NCI-H146 (cell line): ENCODE measurements at places on chromosomes 2 and 18.

GRCh38 chr2:225501022-225501421 lies 101.5 kb downstream of the NYAP2 start:
- DNase-seq: no peak

- DNase-seq: peak; percentile 37
These were observed 104.2 kb downstream of the SH3BP4 start for GRCh38 chr2:235055891-235056516.

DNA sequence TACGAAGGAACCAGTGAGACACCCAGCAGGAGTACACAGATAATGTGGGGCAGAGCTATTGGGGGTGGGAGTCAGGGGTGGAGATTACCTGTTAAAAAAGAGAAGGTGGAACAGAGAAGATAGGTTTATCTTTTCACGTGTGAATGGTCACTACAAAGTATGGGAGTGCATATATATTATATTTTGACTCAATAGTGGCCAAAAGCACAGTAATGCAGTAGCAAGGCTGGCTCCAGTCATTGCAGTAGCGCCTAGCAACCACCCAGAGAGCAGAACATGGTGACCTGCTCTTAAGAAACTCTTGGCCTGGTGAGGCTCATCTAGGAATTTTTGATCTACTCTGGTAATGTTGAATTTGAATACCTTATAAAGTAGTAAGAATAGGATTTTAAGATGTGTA lies 1.0 kb downstream of the IMPACT start:
- DNase-seq: peak; percentile 67

- no peak for DNase-seq
These were observed 37.1 kb downstream of the NHEJ1 start for GRCh38 chr2:219123356-219124135.

GRCh38 chr2:238846628-238847418 lies 1.1 kb upstream of the TWIST2 start:
- no peak for DNase-seq

DNA sequence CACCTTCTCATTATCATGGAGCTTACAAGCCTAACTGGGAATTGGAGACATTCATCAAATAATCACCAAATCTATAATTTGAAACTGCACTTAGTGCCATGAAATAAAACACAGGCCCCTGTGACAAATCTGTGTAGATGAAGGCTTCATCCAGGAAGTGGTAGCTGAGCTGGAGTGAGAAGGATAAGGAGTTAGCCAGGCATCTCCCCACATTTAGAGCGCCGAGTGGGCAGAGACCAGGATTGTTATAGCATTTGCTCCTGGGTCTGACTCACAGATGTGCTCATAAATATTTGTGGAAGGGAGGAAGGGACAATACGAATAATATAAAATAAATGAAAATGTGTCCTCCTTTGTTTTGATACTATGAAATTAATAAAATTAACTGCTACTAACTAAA lies 2.5 kb upstream of the MAT2A start:
- no peak for DNase-seq

DNA sequence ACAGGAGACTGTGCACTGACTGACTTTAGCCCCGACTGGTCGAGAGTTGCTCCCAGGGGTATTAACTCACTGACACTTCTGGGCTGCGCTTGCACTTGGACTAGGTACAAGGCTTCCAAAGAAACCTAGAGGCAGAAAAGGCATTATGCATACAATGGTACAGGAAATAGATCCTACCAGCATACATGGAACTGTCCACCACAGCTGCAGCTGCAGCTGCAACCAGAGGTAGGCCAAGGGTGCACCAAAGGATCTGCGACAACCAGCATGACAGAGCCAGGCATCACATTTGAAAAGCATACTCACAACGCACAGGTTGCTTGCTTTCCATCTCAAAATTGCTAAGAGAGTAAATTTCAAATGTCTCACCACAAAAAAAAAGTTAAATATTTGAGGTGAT lies 22.6 kb upstream of the PGAP1 start:
- DNase-seq: no peak

GRCh38 chr18:66728951-66729350 lies 125.1 kb upstream of the CDH19 start:
- no peak for DNase-seq

- DNase-seq: no peak
These were observed 395.6 kb upstream of the TRIB2 start for GRCh38 chr2:12320991-12321641.

DNA sequence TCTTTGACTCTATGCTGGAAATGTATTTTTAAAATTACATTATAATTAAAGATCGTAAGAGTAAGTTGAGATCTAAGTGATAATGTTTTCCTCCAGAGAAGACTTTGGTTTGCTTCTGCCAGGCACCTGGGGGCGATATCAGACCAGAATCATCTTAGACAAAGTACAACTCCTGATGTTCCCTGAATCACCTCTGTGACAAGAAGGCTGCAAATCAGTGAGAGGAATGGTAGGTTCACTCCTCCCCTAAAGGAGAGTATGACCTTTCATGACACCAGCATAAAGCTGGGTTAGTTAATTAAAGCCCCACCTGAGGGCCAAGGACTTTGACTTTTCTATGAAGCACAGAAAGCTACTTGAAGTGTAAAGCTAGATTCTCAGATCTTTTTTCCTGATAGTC lies 114.4 kb upstream of the DTNA start:
- DNase-seq: peak; percentile 55

DNA sequence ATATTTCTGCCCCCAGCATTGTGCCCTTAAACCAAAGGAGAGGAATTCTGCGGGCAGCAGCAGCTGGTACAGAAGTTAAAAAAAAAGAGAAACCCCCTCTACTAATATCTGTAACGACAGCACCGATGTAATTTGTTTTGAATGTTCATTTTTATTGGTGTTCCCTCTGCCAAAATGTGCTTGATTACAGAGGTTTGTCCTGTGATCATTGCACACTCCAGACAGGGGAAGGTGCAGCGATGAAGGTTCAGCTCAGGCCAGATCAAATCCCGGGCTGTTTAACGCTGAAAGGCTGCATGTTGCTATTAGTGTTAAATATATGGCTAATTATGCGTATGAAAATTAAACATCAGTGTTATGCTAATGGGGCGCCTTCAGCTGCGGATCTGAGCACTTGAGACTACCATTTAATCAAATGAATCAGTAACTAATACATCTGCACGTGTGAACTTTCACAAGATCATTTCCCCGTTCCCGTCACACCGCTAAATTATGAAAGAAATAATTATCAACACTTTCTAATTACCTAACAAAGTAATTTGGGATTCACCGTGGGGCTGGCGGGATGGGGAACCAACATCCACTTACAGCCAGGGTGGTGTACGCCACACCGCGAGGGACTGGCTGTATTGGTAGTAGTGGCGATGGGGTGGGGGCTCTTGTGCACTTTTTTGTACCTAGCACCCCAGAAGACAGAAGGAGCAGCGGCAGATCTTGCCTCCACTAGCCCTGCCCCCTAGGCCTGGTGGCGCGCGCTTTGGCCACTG lies 1.5 kb upstream of the DLX1 start:
- DNase-seq: peak; percentile 45

- no peak for DNase-seq
These were observed 24.4 kb upstream of the SLC4A10 start for GRCh38 chr2:161599842-161600241.

DNA sequence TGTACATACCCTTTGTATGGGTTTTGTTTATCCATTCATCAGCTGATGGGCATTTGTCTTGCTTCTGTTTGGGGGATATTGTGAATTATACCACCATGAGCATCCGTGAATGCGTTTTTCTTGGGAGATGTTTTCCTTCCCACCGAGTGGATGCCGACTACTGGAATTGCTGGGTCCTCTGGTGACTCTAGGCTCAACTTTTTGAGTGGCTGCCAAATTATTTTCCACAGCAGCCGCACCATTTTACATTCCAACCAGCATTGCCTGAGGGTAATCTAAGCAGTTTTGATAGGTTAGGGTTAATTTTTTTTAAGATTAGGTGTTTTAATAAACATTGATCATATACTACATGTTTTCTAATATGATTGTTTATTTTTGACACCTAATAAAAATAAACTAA lies 220.1 kb downstream of the SNTG2 start:
- no peak for DNase-seq

DNA sequence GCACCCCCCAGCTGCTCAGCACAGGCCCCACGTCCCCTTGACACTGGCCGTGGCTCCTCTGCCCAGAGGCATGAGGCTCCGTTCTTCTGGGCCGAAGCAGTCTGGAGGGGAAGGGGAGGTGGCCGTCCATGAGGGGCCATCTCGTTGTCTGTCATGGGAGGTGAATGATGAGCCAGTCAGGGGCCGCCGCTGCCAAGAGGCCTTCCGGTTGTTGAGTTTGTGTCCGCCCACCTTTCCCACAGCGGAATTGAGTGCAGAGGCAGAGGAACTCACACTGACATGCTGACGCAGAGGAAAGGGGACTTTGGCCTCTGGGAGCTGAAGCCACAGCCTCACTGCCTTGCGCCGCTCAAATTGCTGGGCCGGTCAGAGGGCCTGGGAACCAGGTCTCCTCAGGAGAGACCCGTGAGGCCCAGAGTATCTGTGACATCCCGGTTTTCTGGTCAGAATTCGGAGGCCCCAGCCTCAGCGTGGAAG lies 268.4 kb downstream of the ATAD2B start:
- no peak for DNase-seq

GRCh38 chr18:44823782-44824181 lies 143.1 kb downstream of the SETBP1 start:
- DNase-seq: no peak

DNA sequence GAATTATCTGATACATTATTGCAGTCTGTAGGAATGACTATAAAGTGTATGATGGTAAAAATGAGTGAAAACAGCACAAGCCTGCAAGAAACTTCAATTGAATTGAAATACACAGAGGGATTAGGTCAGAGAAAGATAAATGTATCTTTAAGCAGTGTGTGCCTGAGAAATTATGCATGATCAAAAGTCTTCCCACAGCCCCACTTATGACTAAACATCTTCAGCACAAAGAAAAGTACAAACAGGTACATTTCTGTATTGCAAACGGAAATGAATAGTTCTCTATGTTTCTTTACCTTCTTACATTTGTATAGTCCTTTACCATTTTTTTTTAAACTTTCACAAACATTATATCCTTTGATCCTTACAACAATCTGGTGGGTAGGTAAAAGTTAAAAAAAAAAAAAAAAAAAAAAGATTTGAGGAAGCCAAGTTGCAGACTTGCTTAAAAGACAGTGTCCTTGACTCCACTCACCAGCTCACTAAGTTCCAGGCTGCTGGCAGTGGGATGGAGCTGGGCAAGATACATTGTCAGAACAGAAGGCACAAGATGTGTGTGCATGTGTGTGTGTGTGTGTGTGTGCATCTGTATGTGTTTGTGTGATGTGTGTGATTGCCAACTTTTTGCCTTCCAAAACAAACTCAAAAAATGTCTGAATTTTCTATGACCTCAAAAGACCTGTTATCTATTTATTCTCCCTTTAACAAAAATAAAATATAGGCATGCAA lies 423.7 kb upstream of the ACVR2A start:
- DNase-seq: no peak

DNA sequence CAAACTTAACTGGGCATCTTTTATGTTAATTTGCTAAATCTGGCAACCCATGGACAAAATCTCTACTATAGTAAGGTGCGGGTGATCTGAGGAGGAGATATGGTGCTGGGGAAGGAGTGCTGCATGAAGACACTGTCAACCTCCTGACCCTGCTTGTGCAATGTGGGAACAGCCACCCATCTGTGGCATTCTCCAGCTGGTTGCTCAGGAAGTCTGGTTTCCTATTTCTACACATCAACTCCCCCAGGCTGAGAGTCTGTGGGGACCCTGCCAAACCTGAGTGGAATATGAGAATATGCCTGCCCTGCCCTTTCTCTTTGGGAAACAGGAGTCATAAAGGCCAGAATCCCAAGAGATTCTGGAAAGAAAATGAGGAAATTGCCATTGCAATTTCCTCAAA lies 60.1 kb upstream of the PAX3 start:
- no peak for DNase-seq

GRCh38 chr2:26175466-26176278 lies 2.8 kb downstream of the GAREM2 start:
- DNase-seq: no peak

DNA sequence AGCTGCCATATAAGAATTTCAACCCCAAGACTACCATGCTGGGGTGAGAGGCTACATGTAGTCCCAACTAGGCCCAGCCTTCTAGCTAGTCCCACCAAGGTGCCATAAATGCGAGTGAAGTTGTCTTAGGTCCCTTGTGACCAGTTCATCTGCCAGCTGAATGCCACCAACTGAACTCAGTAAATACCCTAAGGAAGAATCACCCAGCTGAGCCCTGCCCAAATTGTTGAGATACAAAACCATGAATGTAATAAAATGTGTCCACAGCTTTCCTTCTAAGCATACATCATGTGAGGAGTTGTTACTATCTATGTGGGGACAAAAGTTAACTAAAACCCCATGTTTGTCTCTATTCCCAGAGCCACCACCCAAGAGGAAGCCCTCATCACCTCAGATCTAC lies 70.3 kb downstream of the THADA start:
- no peak for DNase-seq

DNA sequence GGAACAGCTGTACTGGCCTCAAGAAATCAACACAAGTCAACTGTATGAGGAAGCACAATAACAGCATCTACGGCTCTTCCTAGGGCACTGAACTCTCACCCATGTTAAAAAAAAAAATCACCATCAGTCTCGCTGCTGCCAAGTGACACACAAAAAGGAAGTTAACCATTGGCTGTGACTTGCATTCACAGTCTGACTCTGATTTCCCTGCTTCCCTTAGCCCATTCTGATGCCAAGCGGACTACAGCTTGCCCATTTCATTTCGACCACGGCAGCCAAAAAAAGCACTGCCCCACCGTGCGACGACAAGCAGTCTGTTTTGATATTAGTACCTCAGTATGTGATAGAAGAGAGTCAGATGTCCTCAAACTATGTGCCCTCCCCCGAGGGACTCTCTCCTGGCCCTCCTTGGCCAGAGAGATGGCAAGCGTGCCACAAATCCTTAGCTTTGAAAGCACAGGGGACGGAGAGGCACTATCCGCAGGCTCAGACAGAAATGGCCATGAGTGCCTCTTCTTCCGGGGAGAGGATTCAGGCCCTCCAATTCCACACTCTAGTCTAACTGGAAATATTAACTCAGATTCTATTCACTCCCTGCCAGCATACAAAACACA lies 250.0 kb downstream of the TCF4 start:
- DNase-seq: no peak

GRCh38 chr2:196220671-196221070 lies 49.3 kb upstream of the STK17B start:
- DNase-seq: no peak

DNA sequence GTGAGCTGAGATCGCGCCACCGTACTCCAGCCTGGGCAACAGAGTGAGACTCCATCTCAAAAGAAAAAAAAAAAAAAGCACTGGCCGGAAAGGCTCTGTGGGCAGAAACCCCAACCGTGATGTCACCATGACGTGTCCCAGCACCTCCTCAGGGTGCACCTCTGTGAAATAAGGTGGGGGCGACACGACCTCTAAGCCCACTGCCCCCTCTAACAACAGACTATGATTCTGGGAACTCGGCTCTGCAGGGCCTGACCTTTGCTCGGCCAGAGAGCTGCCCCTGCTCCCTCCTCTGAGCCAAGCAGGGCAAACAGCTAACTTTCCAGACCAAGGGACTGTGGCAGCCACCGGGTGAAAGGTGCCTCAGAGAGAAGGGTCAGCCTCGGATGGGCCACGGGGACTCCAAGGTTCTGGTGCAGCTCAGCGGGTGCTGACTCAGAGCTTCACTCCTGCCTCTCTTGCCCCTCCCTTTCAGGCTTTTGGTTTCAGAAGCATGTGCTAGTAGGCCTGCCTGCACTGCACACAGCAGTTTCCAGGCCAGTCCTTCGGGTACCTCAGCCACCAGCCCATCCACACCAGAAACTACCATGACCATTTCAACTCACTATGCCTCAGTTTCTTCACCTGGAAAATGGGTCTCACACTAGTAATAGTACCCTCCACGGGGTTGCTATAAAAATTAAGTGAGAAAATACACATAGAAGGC lies 8.0 kb downstream of the TMBIM1 start:
- no peak for DNase-seq

- DNase-seq: peak; percentile 62
These were observed 10.4 kb upstream of the KCNE4 start for GRCh38 chr2:223041527-223042109.
